ENCODE measurements at places on chromosomes 7 and 10. TPM values are rescaled to one million over a fixed set of nuclear protein-coding genes. Genes with fewer than 3 reads are reported as not detected.

PON1 gene
- not detected for polyA plus RNA-seq

CYP3A4 gene
- not detected for polyA plus RNA-seq

H2BK1 gene
- not detected for polyA plus RNA-seq

LDB3 gene
- polyA plus RNA-seq: 0.48 TPM

KDM7A gene
- 1.1 TPM for polyA plus RNA-seq

SPDYE2B gene
- polyA plus RNA-seq: not detected

GRCh38 chr7:155574556-155575290 lies 28.4 kb upstream of the CNPY1 start:
- H3K4me3 ChIP-seq: no peak overlapping the region
- no peak overlapping the region for H3K27ac ChIP-seq
- H3K36me3 ChIP-seq: no peaks in the 10 kb centered on the region
- DNase-seq: no peak

- peaks cover 44% of the 10 kb centered on the region for H3K4me1 ChIP-seq
- no peaks in the 10 kb centered on the region for H3K36me3 ChIP-seq
- no peaks in the 10 kb centered on the region for H3K27me3 ChIP-seq
- H3K4me3 ChIP-seq: no peak overlapping the region
These were observed 44.7 kb upstream of the INSIG1 start for GRCh38 chr7:155252892-155253501.

DNA sequence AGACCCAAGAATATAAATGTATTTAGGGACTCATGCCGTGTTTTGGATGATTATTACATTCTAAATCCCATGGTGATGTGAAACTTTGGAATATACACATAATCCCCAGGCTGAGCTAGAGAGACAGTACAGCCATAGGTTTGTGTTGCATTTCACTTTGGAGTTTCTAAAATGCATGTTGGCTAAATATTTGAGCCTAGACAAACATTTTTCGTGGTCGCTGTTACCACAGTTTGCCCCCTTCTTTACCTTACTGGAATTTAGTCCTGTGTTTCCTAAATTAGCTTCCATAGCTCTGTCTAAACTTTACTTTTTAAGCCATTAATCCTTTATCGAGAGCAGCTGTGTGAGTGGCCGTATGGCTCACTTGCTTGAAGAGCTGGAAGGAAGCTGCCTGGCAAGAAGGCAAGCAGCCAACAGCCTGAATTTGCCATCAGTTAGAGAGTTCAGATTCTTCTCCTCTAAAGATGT lies 192.0 kb downstream of the BICC1 start:
- H3K4me3 ChIP-seq: peak overlapping the region; percentile 22
- DNase-seq: no peak
- H3K27me3 ChIP-seq: no peaks in the 10 kb centered on the region
- H3K36me3 ChIP-seq: no peaks in the 10 kb centered on the region

- no peaks in the 10 kb centered on the region for H3K27me3 ChIP-seq
- DNase-seq: peak; percentile 49
- no peak overlapping the region for H3K4me3 ChIP-seq
- H3K36me3 ChIP-seq: peaks cover 14% of the 10 kb centered on the region
- H3K4me1 ChIP-seq: no peaks in the 10 kb centered on the region
- H3K27ac ChIP-seq: no peak overlapping the region
These were observed 86.0 kb upstream of the KCTD7 start for GRCh38 chr7:66542528-66543269.

GRCh38 chr7:36670585-36671431 lies 53.5 kb downstream of the AOAH start:
- H3K27ac ChIP-seq: no peak overlapping the region
- DNase-seq: peak; percentile 70
- H3K4me3 ChIP-seq: no peak overlapping the region

- peaks cover 12% of the 10 kb centered on the region for H3K36me3 ChIP-seq
- no peaks in the 10 kb centered on the region for H3K27me3 ChIP-seq
- DNase-seq: no peak
- peak overlapping the region; percentile 63 for H3K27ac ChIP-seq
- peaks cover 14% of the 10 kb centered on the region for H3K4me1 ChIP-seq
- no peak overlapping the region for H3K4me3 ChIP-seq
These were observed 7.5 kb downstream of the RABGEF1 start for GRCh38 chr7:66747881-66748511.

- no peaks in the 10 kb centered on the region for H3K4me1 ChIP-seq
- H3K27ac ChIP-seq: no peak overlapping the region
- DNase-seq: no peak
- no peaks in the 10 kb centered on the region for H3K36me3 ChIP-seq
- no peak overlapping the region for H3K4me3 ChIP-seq
These were observed 6.2 kb downstream of the STEAP4 start for GRCh38 chr7:88300401-88300945.

GRCh38 chr7:826230-826917 lies 5.9 kb upstream of the SUN1 start:
- H3K36me3 ChIP-seq: no peaks in the 10 kb centered on the region
- H3K4me3 ChIP-seq: no peak overlapping the region
- DNase-seq: no peak
- H3K27ac ChIP-seq: peak overlapping the region; percentile 35
- peaks cover 43% of the 10 kb centered on the region for H3K4me1 ChIP-seq

DNA sequence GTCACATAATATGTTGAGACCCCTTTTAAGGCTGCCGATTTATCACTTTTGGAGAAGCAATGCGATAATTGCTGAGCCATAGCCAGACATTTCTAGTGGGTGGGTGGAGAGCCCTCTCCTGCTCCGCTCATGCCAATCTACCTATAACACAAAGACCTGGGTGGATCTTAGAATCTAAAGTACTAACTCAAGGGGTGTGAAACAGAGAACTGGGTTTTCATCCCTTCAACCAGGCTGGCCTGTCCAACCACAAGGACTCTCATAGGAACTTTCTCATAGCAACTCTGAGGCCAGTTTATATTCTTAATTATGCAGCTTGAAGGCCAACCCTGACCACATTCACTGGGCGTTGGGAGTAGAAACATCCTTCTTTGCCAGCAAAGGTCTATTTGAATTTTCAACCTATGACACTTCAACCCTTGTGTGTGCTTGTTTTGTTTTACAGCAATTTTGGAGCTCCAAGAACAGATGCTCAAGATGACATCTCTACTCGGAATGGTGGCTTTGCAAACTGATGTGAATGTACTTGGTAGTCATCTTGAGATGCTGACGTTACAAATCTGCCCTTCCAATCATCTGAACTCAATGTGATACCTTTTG lies 1198.2 kb upstream of the AUTS2 start:
- no peak overlapping the region for H3K4me3 ChIP-seq
- no peaks in the 10 kb centered on the region for H3K4me1 ChIP-seq
- no peaks in the 10 kb centered on the region for H3K27me3 ChIP-seq
- no peak for DNase-seq

GRCh38 chr10:110568055-110568735 lies 700 bp downstream of the SMC3 start:
- peaks cover 12% of the 10 kb centered on the region for H3K4me1 ChIP-seq
- peak overlapping the region; percentile 86 for H3K4me3 ChIP-seq
- peaks cover 23% of the 10 kb centered on the region for H3K36me3 ChIP-seq
- H3K27me3 ChIP-seq: no peaks in the 10 kb centered on the region

- no peaks in the 10 kb centered on the region for H3K36me3 ChIP-seq
- H3K4me3 ChIP-seq: no peak overlapping the region
- H3K27ac ChIP-seq: peak overlapping the region; percentile 97
- H3K27me3 ChIP-seq: no peaks in the 10 kb centered on the region
- DNase-seq: no peak
These were observed 146.5 kb downstream of the HGF start for GRCh38 chr7:81623251-81623855.

DNA sequence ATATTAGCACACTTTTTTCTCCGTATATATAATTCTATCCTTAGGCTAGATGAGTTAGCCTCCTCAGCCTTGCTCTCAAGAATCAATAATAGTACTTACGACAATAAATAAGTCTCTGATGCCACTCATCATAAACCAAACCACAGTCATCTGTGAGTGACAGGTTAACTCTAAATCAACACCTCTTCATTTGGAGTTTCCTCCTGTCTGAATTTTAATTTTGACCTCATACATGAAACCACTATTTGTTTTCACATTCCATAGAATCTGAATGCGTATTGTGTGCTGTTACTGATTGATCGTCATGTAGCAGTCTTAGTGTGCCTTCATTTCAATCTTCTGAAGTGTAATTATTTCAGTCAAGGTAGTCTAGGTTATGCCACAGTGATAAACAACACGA lies 85.8 kb downstream of the HGF start:
- H3K27me3 ChIP-seq: no peaks in the 10 kb centered on the region
- peaks cover 42% of the 10 kb centered on the region for H3K4me1 ChIP-seq
- no peaks in the 10 kb centered on the region for H3K36me3 ChIP-seq
- no peak for DNase-seq

GRCh38 chr10:103669243-103669929 lies 175.9 kb downstream of the NEURL1 start:
- no peak overlapping the region for H3K4me3 ChIP-seq
- no peaks in the 10 kb centered on the region for H3K36me3 ChIP-seq
- no peaks in the 10 kb centered on the region for H3K27me3 ChIP-seq
- no peak for DNase-seq
- no peaks in the 10 kb centered on the region for H3K4me1 ChIP-seq

DNA sequence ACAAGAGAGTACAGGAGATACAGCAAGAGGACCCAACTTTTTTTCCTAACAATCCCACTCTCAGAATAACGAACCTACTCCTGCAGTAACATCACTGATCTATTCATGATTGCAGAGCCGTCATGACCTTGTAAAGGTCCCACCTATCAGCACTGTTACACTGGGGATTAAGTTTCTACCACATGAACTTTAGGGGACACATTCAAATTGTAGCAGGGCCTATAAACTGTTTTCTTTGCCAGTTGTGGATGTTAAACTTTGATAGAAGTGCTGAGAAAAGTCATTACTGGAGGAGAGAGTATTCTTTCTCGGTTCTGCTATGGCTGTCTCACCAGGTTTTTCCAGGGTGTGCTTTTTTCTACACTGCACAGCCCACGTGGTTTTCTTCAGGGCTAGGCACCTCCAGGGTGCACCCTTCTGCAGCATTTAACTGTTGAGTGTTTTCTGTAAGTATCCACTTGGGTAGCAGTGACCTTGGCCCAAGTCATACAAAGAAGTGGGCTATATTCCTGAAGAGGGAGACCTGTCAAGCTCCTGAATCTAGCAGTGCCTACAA lies 131.6 kb upstream of the AHR start:
- no peak overlapping the region for H3K4me3 ChIP-seq
- no peak for DNase-seq
- peaks cover 15% of the 10 kb centered on the region for H3K27me3 ChIP-seq
- H3K27ac ChIP-seq: no peak overlapping the region
- H3K4me1 ChIP-seq: no peaks in the 10 kb centered on the region

DNA sequence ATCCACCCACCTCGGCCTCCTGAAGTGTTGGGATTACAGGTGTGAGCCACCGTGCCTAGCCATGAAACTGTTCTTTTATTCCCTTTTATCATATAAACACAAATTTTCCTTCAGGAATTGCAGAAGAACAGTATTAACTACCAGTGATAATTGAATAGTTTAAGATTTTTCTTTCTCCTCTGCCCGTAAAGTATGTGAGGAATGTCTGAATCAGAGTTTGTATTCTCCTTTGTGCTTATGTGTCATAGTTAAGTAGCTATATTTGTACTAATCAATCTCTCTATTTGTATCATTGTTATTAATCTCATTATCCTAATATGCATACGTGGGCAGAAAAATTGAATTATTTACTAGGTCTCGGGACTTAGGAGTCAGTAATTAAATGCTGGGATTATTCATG lies 83.6 kb downstream of the ZNF277 start:
- no peak overlapping the region for H3K27ac ChIP-seq
- DNase-seq: no peak
- no peak overlapping the region for H3K4me3 ChIP-seq
- no peaks in the 10 kb centered on the region for H3K27me3 ChIP-seq

DNA sequence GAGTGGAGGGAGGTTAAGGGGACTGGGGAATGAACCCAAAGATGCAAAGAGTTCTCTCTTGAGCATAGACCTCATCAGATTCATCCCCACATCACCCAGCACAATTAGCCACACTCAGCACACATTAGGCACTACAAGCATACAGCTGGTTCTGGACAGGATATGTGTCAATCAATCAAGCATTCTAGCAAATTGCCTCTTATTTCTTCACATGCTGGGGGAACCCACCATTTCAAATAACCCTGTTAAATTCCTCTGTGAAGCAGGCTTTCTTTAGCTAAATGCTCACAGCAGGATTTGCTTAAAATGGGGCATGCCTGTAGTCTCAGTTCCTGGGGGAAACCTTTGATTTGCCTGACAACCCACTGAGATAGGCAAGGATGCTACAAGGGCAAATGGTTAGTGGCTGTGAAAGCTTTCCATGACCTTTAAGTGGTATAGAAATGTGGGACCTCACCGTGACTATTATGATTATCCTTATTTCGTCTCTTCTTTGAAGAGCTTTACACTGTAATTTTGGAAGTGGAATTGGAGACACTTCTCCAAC lies 193.4 kb upstream of the ZMIZ1 start:
- H3K27ac ChIP-seq: no peak overlapping the region
- no peak for DNase-seq
- no peaks in the 10 kb centered on the region for H3K4me1 ChIP-seq
- no peaks in the 10 kb centered on the region for H3K27me3 ChIP-seq
- no peaks in the 10 kb centered on the region for H3K36me3 ChIP-seq

- H3K4me3 ChIP-seq: peak overlapping the region; percentile 6
These were observed 145.3 kb upstream of the PRSS1 start for GRCh38 chr7:142603870-142604448.

- DNase-seq: no peak
- no peak overlapping the region for H3K4me3 ChIP-seq
- peaks cover 2% of the 10 kb centered on the region for H3K4me1 ChIP-seq
- no peak overlapping the region for H3K27ac ChIP-seq
These were observed 173.1 kb downstream of the PARD3 start for GRCh38 chr10:34641913-34642558.

DNA sequence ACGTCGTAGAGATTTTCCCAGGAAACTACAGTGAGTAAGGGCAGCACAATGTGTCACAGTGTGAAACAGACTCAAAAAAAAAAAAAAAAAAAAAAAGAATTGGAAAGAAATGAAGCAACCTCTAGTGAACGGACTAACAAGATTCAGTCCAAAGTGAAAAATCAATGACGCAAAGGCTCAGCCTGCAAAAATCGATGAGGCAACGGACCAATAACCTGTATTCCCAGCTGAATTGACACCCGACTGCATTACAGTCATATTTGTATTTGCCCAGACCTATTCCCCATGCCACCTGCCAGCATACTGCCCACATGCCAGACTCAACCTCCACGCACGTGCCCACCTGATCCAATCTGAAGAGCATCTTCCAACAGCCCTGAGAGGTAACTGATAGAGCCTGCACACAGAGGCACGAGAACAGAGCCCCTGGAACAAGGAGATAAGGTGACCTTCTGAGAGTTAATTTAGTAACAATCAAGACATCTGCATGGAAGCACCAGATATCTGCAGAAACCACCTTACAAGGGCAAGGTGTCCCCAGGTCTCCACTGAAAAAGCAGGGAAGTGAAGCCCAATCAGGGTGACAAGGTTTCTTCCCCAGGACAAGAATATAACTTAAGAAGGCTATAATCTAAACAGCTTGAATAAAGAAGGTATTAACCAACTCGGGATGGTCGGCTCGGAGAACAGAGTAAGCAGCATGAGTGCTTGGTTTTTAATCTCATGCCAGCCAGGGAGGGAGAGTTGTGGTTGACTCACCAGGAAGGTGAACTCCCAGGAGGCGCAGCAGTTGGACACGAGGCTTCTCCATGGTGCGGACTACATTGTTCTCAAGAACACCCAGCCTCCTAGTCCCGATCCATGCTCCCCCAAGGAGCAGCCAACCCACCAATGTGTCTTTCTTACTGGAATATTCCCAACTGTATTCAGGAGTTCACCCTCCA lies 48.5 kb downstream of the PLXNA4 start:
- H3K4me3 ChIP-seq: no peak overlapping the region
- DNase-seq: no peak
- H3K36me3 ChIP-seq: no peaks in the 10 kb centered on the region
- no peaks in the 10 kb centered on the region for H3K27me3 ChIP-seq
- H3K27ac ChIP-seq: no peak overlapping the region
